ENCODE measurements at places on chromosomes 6 and 20.
A peak's percentile ranks its signal among the peaks of the same experiment; 100 is the strongest.

GRCh38 chr6:113994934-113995342 lies 24.0 kb upstream of the HDAC2 start:
- peak; percentile 2 for DNase-seq

DNA sequence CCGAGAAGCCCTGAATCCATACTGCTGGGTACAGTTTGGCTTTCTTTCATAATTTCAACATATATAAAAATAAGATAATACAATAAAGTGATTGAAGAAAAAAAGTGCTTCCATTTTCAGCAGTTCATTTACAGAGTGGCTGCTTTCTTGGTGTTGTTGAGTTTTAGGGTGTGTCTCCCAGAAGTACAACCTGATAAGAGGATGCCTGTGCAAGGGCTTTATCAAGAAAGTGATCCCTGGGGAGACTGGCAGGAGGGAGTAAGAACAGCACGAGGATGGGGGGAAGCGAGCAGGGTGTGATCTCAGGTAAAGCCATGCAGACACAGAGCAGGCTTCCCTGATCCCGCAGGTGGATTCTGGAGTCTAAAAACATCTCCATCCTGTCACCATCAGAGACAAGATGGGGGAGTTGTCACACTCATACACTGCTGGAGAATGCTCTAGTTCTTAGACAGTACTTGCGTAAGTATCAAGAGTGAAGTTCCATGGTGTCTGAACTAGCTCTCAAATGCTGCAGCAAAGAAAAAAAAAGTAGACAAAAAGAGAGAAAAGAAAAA lies 395.9 kb downstream of the CDH26 start:
- DNase-seq, result no peak

- no peak for DNase-seq
Measured at GRCh38 chr6:55833284-55833683, 42.1 kb downstream of the BMP5 start.

DNA sequence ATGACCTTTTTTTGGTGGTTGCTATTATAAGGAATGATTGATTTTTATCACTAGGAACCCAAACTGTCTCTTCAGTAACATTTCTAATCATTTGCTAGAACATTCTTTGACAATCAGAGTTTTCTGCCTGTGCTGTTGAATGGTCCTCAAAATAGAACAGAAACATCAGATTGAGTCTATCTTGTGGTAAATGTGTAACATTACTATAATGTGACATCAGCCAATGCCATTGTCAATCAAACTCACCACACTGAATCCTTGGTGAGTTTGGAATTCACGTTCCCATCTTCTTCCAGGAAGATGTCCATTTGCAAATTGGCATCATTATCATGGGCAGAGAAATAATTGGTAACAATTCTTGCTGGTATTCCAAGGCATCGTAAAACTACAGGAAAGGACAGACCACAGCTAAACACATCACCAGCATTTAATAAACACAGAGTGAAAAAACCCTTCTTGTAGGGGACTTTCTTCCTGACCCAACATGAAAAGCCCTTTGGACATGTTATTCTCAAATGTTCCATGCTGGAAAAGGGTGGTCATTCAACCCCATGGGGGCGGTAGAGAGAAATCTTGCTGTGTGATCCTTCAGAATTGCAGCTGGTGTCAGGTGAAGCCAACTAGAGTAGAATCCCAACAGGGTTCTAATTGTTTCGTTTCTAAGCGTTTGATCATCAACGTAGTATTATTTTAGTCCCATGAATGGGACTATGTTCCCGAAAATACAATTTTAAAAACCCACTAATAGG lies 98.5 kb downstream of the F13A1 start:
- DNase-seq, result no peak

DNA sequence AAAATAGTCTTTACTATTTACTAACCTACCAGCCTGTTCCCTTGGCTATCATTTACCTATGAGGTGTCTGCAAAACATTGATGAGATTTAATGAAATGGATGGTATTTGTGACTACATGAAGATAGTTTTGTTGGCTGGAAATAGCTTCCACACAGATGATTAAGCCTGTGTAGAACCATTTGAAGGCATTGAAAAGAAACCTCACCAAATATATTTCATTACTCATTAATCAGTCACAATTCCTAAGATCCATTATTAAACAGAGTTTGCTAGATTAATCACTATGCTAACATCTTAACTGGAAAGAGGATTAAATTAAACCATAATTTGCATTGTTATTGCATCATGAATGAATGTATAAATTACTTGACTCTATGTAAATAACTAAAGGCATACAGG lies 560.3 kb downstream of the BMP2 start:
- DNase-seq, result no peak

DNA sequence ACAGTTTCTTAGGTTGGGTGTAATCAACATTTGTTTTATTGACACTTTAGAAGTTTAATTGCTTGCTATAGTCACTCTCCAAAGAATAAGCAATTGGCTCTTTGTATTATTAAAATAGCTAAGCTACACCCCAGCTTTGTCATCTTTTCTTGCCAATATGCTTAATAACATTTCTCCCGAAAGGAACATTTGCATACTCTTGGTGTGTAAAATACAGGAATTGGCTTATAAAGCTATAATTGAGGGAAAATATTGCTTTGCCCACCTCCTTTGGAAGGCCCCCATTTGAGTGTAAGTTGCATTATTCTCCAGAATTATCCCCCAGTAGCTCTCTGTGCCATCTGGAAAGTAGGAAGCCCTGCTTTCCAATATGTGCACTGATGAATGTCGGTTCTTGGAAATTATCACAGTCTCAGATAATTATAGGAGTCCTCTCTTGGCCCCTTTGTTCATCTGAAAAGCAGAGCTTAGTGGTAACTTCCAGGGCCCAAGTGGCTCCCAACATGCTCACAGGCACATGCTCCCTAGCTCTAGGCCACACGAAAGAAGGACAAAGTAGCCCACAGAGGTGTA lies 92.4 kb upstream of the B3GAT2 start:
- DNase-seq, result no peak

DNA sequence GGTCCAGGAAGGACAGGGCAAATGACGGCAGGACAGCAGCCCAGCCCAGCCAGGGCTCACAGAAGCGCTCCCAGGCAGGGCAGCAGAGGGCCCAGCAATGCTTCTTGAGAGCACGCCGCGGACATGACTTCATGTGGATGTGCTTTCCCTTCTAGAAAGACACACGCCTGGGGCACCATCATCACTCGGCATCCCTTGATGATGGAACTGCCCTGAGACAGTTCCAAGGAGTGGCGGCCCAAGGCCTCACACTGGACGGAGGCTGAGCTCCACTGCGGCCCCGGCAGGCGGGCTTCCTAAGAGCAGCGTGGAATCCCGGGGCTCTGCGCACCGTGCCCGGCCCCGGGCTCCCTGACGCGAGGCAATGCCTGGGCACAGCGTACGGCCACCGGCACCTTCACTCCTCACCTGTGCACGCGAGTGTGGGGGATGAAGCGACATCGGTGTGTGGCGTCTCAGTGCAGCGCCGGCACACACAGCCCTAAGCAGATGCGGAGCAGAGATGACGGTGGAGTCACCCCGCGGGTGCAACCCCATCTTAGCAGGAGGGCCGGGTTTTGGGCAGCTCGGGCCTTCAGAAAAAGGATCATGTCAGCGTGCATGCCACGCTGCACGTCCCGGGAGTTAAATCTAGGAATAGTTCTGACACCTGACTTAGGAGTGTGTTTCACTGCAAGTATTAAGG lies 86.6 kb downstream of the THBS2 start:
- DNase-seq, result no peak

- DNase-seq, result no peak
Measured at GRCh38 chr20:46940616-46941015, 46.0 kb downstream of the EYA2 start.

DNA sequence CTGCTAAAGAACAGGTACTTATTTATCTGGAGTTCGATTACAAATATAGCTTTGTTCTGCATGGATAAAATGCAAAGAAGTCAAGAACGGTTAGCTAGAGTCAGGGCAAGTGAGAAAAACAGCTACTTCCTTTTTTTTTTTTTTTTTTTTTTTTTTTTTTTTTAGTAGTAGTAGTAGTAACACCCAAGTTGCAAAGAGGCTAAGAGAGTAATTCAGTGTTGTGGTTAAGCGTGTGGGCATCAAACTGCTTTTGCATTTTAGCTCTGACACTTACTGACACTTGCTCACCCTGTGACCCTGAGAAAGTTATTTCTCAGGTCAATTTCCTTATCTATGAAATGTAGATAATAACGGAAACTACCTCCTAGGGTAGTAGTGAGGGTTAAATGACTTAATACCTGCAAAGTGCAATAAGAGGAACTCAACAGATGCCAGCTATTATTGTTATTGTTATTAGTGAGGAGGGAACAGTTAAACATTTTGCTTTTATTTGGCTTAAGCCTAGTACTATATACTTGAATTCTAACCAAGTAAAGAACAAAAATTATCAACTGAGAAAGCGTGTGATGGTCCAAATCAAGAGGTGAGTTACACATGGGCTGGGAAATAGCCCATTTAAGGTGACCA lies 86.7 kb upstream of the BACH2 start:
- DNase-seq, result no peak

GRCh38 chr6:8953310-8953709 lies 518.0 kb upstream of the SLC35B3 start:
- DNase-seq, result no peak

DNA sequence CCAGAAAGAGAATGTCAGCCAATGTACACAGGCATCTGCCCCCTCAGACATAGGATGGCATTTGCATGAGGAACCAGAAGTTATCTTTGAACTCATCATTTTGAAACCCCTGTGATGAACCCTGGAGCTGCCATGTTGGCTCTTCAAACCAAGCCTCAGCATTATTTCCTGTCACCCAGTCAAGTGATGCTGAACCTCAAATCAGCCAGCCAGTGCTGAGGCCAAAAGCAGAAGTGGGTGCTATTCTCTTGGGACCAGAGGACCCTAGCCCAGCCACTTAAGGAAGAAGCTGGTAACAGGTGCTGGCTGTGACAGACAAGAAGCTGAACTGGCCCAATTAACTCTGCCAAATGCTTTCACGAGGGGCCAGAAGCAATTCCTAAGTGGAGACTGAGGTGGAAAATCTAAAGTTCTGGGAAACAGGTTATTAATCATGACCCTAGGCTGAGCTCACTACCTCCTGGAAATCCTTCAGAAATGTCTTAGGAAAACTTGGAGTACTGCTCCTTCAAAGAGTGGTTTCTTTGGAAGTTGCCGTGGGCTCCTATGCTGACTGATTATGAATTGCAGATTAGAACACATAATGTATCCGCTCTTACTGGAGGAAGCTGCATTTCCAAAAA lies 4.0 kb downstream of the PKIG start:
- DNase-seq, result no peak

DNA sequence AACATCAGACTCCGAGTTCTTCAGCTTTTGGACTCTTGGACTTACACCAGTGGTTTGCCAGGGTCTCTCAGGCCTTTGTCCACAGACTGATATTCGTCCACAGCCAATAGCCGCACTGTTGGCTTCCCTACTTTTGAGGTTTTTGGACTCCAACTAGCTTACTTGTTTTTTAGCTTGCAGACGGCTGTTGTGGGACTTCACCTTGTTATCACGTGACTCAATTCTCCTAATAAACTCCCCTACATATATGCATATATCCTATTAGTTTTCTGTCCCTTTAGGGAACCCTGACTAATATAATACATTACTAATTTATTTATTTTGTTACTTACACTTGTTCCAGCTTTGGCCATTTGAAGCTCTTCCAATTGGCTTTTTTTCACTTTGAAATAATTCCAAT lies 311.3 kb downstream of the BMP2 start:
- no peak for DNase-seq

- no peak for DNase-seq
Measured at GRCh38 chr6:35638679-35639078, 50.0 kb downstream of the FKBP5 start.

DNA sequence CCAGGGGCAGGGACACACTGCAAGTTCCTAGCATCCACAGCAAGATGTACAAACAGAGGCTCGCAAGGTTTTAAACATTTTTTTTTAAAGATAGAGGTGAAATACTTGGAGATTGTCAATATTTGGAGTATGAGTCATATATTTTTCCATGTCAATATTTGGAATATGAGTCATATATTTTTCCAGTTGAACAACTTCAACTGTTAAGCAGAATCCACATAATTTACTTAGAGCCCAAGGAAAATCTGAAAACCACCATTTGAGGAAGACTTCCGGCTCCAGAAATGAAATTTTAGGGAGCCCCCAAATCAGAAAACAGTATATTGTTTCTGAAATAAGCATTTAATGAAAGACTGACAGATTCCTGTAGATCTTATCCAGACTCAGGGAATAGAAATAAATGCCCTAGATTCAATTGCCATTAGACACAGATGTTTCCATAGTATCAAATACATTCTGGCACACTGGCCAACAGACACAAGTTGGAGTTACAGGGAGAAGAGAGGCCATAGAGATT lies 51.6 kb upstream of the FAM184A start:
- DNase-seq, result no peak

- DNase-seq, result no peak
Measured at GRCh38 chr20:14729390-14729789, 392.0 kb upstream of the FLRT3 start.

GRCh38 chr6:168029459-168030217 lies 32.2 kb downstream of the KIF25 start:
- no peak for DNase-seq

DNA sequence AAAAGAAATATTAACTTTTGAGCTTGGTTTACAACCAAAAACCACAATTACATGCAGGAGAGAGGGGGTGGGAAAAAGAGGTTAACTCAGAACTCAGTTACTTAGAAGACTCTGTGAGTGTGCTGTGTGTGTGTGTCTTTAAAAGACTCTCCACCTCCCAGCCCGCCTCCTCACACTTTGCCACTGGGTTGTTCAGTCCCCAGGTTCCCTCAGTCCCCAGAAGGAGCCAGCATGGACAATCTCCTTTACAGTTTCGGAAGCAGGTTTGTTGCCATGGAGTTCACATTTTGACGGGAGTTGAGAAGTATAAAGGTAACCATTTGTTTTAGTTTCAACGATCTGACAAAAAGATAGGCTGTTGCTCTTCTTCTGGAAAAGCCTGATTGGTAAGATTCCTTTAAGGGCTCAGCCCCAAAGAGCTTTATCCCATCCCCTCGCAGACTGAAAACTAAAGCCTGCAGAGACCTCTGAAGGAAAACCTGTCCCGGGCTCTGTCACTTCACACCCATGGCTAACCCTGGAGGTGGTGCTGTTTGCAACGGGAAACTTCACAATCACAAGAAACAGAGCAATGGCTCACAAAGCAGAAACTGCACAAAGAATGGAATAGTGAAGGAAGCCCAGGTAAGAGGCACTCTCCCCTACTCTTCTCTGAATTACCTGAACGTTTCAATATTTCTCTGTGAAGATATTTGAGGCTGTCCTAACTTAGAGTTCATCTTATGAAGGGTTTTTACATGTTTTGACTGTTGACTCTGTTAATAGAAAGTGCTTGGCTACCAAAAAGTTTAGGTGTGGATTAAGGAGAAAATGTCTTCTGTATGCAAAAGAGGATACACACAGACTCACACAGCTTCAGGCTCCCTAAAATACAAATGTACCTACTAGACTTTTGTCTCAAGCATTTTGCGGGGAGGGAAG lies at the start of gene SPTLC3:
Gene SPTLC3 (plus strand): TSS at position 212 of the 921 bp plus-strand sequence. CDS start 296 bp downstream, at position 508.
- no peak for DNase-seq

Data from T follicular helper cell (primary cell).